Activated T-cell treated with anti-CD3 and anti-CD28 coated beads, Interleukin-2, amount 50 U/mL, for 72 hours (primary cell): ENCODE measurements at places on chromosomes 2 and 18.

GRCh38 chr2:162091325-162092007 lies 17.5 kb upstream of the DPP4 start:
- H3K36me3 ChIP-seq = no peaks in the 10 kb centered on the region
- no peak overlapping the region for H3K27ac ChIP-seq
- no peak overlapping the region for H3K4me3 ChIP-seq
- peaks cover 18% of the 10 kb centered on the region for H3K4me1 ChIP-seq
- DNase-seq = no peak
- H3K27me3 ChIP-seq = no peaks in the 10 kb centered on the region

DNA sequence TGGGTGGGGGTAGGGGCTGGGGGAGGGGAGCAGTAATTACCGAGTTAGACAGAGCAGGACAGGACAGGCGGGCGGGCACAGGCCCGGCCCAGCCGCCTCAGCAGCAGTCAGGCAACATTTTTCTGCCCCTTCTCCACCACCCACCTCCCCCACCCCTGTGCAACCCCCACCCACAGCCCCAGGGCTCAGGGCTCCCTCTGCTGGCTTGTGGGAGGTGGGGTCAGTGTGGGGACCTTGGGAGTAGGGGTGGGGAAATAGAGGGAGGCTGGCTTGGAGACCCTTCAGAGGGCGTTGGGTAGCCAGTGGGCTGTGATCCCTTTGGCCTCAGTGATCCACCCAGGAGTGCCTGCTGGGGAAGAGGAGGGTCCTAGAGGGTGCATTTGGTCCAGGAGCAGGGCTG lies 6.4 kb downstream of the WNT6 start:
- DNase-seq = no peak
- H3K4me1 ChIP-seq = peaks cover 3% of the 10 kb centered on the region
- H3K4me3 ChIP-seq = no peak overlapping the region

- H3K36me3 ChIP-seq = peaks cover 8% of the 10 kb centered on the region
- H3K27ac ChIP-seq = peak overlapping the region; percentile 82
- peak overlapping the region; percentile 92 for H3K4me3 ChIP-seq
- H3K4me1 ChIP-seq = peaks cover 34% of the 10 kb centered on the region
Observed at GRCh38 chr2:62704654-62705006, 883 bp upstream of the EHBP1 start.

DNA sequence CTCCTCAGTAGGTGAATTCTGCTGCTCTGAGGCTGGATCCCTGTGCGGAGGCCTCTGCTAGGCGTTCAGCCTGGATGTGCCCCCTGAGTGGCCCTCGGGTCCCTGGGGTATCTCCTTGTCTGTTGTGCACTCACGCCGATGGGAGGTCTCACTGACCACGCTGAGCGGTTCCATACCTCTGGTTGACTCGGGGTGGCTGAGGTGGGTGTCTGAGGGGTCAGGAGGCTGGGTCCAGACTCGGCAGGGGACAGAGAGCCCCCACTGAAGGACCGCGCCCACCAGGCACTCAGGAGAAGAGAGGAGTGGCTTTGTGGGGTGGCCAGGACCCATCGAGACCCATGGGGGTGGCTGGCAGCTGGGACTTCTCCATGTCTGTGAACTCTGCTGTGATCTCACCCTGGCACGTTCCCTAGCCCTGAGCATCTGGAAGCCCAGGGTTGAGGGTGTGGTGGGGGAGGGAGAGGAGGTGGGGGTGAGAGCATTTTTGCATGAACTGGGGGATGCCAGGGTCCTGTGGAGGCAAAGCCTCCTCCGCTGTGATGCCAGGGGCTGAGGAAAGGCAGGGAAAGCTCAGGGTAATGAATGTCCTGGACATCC lies 53.7 kb downstream of the TWIST2 start:
- H3K4me1 ChIP-seq = no peaks in the 10 kb centered on the region
- no peaks in the 10 kb centered on the region for H3K27me3 ChIP-seq
- no peaks in the 10 kb centered on the region for H3K36me3 ChIP-seq
- no peak overlapping the region for H3K4me3 ChIP-seq
- DNase-seq = no peak
- H3K27ac ChIP-seq = no peak overlapping the region

DNA sequence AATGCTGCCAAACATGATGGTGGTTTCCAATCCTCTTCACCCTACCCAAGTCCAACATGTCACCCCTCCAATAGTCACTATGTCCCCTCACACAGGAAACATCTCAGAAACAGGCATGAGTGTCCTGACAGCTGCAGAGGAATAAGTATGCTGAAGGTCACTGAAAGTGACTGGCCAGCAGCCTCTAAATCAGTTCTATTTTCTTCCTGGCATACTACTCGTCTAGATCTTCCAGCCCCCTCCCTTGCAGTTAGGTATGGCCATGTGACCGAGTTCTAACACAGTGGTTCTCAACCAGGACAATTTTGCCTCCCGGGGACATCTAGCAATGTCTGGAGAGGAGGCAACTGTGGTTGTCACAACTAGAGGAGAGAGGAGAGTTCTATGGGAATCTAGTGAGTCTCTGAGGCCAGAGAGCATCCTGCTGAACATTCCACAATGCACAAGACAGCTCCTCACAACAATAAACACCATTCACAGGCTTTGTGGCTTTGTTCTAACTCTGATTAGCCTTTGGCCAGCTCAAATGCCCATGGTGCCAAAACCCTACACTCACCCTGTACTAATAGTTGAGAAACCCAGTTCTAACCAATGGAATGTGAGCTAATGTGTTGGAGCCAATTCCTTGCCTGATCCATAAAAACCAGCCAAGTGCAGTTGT lies 12.6 kb upstream of the ID2 start:
- no peak for DNase-seq
- peaks cover 17% of the 10 kb centered on the region for H3K4me1 ChIP-seq
- H3K4me3 ChIP-seq = no peak overlapping the region
- H3K27ac ChIP-seq = no peak overlapping the region
- H3K27me3 ChIP-seq = peaks cover 16% of the 10 kb centered on the region
- peaks cover 12% of the 10 kb centered on the region for H3K36me3 ChIP-seq

DNA sequence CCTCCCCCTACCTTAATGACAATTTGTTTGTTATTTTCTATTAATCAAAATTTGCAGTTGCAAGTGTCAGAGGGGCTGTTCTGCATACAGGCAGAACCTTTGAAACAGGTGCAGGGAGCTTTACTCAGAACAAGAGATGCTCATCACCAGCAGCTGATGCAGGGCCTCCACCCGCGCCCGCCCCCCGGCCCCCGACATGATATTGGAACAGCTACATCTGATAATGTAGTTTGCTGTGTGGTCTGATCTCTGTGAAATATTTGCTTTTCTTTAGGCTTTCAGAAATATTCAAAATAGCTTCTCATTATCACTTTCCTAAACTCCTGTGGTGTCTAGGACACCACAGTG lies 130.0 kb downstream of the PRKCE start:
- H3K27ac ChIP-seq = no peak overlapping the region
- H3K4me1 ChIP-seq = peaks cover 10% of the 10 kb centered on the region
- H3K27me3 ChIP-seq = no peaks in the 10 kb centered on the region

DNA sequence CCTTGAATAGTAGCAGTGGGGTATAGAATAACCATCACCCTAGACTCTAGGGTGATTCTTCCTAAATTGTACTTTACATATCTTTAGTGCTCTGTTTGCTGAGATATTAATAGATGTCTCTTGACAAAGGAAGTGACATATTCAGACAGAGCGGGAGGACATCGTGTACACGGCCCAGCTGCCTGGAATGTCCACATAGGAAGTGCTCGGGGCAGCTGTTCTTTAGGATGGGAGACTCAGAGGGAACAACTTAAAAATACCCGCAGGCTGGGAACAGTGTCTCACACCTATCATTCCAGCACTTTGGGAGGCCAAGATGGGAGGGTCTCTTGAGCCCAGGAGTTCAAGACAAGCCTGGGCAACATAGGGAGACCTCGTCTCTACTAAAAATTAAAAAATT lies 206.1 kb downstream of the FAM210A start:
- peaks cover 23% of the 10 kb centered on the region for H3K4me1 ChIP-seq
- no peak overlapping the region for H3K4me3 ChIP-seq
- peaks cover 10% of the 10 kb centered on the region for H3K36me3 ChIP-seq
- DNase-seq = no peak
- H3K27me3 ChIP-seq = no peaks in the 10 kb centered on the region

DNA sequence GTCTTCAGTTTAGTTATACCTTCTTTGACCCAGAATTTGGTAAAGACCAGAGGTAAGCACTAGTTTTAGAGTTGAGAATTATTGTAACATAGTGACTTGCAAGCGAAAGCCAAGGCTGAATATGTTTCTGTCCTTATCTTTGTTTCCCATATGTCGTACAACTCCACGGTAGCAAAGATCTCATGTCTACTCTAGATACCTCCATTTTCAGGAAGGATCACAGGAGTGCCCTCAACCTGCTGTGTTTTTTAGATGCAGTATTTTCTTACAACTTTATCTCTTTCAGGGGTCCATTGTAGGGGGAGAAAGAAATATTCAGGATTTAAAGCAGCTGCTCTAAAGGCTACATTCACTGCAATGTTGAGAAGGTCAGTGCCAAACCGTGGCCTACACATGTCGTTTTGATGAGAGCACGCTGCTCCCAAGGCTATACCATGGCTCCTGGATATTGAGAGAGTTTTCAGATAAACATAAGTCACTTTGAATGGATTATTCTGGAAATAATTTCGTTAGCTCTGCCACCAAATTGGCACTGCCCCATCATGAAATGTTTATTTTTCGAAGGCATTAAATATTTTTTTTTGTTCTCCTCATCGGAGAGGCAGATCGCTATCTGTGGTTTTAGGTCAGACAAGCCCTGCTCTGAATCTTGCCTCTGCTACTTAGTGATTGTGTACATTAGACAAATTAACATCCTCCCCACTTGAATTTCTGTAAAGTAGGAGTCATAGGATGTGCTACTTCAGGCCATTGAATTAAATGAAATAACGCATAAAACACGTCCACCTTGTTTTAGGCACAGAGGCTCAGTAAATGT lies 2.1 kb downstream of the RHBDD1 start:
- no peak for DNase-seq
- peaks cover 31% of the 10 kb centered on the region for H3K36me3 ChIP-seq
- H3K4me1 ChIP-seq = peaks cover 74% of the 10 kb centered on the region
- peak overlapping the region; percentile 100 for H3K27ac ChIP-seq
- H3K27me3 ChIP-seq = no peaks in the 10 kb centered on the region

DNA sequence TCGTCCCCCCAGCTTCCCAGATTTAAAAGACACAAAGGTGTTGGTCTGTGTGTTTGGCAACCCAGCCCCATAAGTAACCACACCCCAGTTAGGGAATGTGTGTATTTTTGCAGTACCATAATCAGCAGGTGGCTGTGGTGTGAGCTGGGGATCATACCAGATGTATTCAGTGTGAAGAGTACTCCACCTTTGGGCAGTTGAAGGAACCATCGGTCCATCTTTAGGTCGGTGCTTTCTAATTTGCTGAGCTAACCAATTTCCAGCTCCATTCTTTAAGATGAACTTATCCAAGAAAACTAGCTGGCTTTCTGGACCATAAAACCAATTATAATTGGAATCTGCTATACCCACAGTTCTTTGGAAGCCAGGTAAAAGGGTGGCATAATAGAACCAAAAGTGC lies 3.2 kb downstream of the DSEL start:
- H3K27ac ChIP-seq = no peak overlapping the region
- H3K27me3 ChIP-seq = peaks cover 29% of the 10 kb centered on the region
- no peak for DNase-seq
- H3K4me1 ChIP-seq = peaks cover 27% of the 10 kb centered on the region
- H3K36me3 ChIP-seq = no peaks in the 10 kb centered on the region
- no peak overlapping the region for H3K4me3 ChIP-seq

GRCh38 chr2:217798743-217799562 lies 203.8 kb downstream of the TNS1 start:
- H3K27me3 ChIP-seq = no peaks in the 10 kb centered on the region
- no peak overlapping the region for H3K27ac ChIP-seq
- H3K4me1 ChIP-seq = no peaks in the 10 kb centered on the region
- DNase-seq = no peak
- no peaks in the 10 kb centered on the region for H3K36me3 ChIP-seq
- no peak overlapping the region for H3K4me3 ChIP-seq

DNA sequence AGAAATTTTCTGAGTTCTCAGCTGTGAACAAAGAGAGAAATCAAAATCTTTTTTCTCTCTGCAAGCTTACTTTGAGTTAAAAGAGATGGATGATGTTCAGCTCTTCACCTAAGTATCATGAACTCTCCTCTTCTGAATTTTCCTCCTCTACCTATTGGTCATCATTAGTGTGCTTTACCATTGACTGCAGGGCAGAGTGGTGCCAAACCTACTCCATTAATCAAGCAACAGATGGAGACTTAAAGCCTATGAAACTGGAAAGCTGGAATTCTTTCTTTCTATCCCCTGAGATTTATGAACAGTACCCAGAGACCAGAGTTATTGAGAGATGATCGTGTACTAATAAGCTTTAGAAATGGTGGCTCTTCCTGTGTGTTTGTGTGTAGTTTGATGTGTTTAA lies 31.3 kb upstream of the LINC00305 start:
- no peaks in the 10 kb centered on the region for H3K36me3 ChIP-seq
- H3K4me3 ChIP-seq = no peak overlapping the region
- no peaks in the 10 kb centered on the region for H3K27me3 ChIP-seq
- no peaks in the 10 kb centered on the region for H3K4me1 ChIP-seq

DNA sequence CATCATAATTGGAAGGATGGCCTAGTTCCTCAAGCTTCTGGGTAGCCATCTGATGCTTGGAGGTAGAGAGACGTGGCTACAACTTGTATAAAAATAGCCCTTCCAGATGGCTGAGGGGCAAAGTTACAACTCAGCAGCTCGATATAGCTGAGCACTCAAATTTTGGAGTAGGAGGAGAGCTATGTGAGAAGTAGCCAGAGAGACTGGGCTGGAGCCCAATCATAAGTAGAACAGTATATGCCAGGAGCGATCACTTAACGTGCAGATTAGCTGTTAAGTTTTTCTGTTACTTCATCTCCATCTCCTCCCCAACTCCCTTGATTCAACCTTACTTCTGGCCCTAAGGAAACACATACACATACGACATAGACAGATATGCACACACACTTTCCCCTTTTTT lies 28.8 kb downstream of the CNRIP1 start:
- DNase-seq = no peak
- no peak overlapping the region for H3K4me3 ChIP-seq
- no peaks in the 10 kb centered on the region for H3K36me3 ChIP-seq

DNA sequence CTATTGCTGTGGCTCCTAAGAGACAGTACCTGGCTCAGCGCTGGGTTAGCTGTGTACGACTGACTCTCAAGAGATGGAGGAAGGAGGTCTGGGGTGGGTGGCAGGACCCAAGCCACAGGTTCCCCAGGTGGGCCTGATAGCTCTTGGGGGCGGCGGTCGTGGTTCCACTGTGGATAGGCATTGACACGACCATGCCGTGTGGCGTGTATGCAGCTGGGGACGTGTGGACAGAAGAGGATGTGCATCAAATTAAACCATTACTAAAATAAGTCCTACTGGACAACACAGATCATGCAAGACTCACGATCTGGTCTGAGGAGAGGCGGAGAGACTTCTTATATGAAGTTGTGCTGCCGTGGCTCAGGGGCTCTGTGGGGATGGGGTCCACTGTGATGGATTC lies 78.1 kb downstream of the EMILIN2 start:
- no peak overlapping the region for H3K4me3 ChIP-seq
- no peak for DNase-seq
- H3K27ac ChIP-seq = no peak overlapping the region
- H3K36me3 ChIP-seq = peaks cover 17% of the 10 kb centered on the region
- H3K4me1 ChIP-seq = no peaks in the 10 kb centered on the region
